ENCODE measurements at places on chromosomes 7 and 10.

- DNase-seq, result no peak
Measured at GRCh38 chr10:120949609-120950031, 98.5 kb downstream of the WDR11 start.

GRCh38 chr10:31578951-31579350 is 259.9 kb downstream of the ZEB1 start:
- no peak for DNase-seq

DNA sequence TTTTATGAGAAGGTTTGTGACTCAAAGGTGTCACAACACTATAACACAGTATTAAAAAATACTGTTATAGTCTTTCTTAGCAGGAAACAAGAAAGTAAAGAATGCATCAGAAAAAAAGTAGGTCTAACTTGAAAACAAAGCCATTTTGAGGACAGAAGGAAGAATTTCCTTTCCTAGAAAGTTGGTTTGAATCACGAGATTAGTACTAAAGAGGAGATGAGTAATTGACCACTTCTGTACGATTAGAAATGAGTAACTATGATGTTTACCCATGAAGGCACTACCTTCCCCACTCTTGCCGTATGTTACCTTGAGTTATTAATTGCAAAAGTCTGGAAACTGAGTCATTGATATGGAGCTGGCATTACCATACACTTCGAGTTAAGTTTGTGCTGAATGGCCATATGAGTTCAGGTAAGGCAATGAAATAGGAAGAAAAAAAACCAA is 65.2 kb downstream of the FAM185A start:
- no peak for DNase-seq

- DNase-seq, result no peak
Measured at GRCh38 chr10:112335868-112336265, 38.0 kb upstream of the ACSL5 start.

GRCh38 chr7:46551603-46552002 is 630.5 kb upstream of the IGFBP3 start:
- no peak for DNase-seq

GRCh38 chr10:17368708-17369272 is 85.6 kb downstream of the ST8SIA6 start:
- DNase-seq, result no peak

DNA sequence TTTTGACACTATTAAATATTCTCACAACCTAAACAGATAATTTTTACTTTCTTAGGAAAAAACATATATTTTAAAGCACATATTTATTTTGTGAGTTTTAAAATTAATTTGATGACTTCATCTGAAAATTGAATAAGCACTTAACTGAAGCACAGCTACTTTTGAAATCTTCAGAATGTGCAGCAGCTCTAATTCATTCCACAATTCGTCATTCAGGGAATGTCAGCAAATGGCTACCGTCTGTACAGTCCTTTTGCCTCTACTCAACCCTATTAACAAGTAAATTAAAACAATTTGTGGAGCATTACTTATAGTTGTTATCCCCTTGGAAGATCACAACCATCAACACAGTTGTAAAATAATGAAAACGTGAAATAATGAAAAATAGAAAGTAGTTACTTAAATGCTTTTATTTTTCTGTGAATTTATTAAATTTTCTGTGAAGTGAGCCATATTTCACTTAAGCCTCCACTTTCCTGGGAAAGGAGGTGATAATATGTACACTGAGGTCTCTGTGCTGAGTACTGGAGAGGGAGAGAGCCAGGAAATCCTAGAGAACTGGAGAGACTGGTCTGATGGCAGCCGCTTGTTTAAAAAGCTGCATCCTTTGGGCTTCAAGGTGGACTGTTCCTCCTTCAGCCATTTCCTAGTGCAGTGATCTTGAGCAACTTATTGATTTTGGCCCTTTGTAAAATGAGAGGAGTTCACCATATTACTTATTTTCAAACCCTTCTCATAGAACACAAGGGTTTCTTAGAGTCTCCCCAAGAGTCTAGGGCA is 70.6 kb downstream of the REEP3 start:
- DNase-seq, result no peak

- no peak for DNase-seq
Measured at GRCh38 chr7:56007167-56007652, 42.8 kb downstream of the NIPSNAP2 start.

GRCh38 chr10:97850446-97850845 is 803 bp downstream of the GOLGA7B start:
- DNase-seq, result no peak

DNA sequence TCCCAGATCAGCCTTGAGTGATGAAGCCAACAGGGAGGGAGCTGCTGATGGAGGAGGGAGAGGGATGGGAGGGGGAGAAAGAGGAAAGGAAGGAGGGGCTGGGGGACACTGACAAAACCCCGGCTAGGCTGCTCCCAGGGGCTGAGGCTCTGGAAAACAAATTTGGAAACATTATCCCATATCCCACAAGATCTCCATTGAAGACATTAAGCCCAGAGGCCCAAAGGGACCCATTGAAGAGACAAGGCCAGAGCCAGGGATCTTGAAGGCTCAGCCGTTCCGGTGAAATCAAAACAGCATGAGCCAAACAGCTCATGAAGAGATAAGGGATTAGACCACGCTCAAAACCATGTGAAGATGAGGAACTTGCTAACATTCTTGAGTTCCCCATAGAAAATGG is 184.3 kb upstream of the ITGB1 start:
- no peak for DNase-seq

DNA sequence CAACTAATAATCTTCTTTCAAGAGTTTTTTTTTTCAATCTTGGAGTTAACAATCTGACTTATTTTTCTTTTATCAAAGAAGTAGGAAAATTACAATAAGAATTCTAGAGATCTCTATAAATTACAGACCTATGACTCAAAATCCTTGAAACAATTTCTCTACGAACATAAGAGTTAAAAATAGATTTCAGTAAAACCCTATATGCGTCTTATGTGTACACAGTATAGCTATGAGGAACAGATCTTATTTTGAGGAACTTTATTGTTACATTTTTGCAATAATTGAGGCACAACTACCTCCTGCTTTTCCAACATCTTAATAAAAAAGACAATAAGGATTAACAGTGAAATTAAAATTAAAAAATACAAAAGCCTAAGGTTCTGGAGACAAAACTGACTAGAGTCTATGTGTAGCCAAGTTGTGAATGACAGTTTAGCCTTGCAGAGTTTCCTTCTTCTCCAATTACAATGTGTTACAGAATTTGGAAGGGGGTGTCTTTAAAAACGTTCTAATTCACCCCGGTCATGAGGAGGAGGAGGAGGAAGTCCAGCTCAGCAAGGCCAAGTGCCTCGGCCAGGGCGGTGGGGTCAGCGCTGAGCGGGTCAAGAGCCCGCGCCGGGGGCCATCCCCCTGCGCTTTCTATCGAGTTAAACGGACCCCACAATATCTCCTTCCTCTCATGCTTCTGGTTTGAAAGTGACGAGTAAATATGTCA is 40.5 kb downstream of the AMZ1 start:
- DNase-seq, result no peak

DNA sequence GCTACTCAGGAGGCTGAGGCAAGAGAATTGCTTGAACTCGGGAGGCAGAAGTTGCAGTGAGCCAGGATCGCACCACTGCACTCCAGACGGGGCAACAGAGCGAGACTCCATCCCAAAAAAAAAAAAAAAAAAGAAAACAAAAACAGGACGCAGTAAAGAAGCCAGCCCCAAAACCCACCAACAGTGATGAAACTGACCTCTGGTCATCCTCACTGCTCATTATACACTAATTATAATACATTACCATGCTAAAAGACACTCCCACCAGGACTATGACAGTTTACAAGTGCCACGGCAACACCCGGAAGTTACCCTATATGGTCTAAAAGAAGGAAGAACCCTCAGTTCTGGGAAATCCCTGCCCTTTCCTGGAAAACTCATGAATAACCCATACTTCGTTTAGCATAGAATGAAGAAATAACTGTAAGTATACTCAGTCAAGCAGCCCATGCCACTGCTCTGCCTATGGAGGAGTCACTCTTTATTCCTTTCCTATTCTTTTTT is 40.0 kb upstream of the EIF4H start:
- DNase-seq, result no peak

GRCh38 chr10:34469446-34469845 is 345.6 kb downstream of the PARD3 start:
- DNase-seq, result no peak

- no peak for DNase-seq
Measured at GRCh38 chr7:149783386-149784250, 10.2 kb upstream of the ZNF467 start.

DNA sequence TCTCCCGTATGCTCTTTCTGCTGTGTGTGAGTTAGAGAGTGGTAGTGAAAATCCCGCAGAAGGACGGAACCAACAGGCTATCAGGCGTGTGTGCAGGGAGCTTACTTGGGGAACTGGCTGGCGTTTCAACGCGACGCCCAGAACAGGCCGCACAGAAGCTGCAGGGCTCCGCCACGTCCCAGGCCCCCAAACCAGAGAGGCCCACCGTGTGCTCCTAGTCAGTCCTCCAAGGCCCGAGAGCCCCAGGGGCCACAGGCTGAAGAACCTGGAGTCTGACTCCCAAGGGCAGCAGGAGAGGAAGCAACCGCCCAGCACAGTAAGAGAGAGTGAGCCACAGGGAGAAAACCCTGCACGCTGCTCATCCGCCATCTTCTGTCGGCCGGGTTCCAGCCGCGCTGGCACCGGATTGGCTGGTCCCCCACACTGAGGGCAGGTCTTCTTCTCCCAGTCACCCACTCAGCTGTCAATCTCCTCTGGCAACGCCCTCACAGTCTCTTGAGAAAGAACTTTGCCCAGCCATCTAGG is 730.6 kb upstream of the VSTM2A start:
- no peak for DNase-seq

DNA sequence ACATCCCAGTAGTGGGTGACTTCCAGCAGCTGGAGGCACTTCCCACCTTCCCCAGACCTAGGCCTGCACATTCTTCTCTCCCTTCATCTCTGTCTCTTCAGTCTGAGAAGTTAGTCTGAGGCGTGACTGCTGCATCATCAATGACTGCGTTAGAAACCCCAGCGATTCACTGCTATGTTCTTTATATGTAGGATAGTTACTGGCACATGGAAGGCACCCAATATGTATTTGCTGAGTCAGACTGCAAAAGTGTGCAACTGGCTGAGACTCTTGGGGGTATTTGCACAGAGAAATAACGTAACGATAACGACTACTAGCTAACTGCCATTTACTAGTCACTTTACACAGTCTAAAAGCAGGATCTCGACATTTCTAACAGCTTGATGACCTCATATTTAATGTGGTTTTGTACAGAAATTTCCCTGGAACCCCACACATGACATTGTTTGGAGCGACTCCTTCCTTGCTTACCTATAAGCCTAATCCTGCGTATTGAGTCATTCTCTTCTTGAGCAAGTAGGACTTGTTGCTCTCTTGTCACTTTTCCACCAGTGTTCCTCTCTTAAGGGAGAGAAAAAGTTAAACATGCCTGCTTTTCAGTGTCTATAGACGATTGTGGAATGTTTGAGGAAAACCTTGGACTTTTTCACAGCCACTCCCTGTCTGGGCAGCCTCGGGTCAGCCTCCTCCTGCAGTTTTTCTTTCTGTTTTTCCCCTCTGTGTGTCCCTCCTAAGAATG is 45.5 kb downstream of the THNSL1 start:
- DNase-seq, result no peak

DNA sequence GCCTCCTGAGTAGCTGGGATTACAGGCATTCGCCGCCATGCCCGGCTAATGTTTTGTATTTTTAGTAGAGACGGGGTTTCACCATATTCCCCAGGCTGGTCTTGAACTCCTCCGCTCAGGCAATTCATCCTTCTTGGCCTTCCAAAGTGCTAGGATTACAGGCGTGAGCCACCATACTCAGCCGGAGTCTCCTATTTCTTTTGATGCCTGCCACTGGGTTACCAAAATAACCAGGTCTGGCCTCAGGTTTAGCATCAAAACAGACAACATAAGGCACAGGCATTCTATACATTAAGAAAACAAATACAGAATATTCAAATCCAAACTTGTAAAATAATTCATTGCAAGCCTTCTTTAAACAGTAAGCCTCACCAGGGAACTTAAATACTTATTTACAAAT is 289.8 kb upstream of the IMMP2L start:
- no peak for DNase-seq

GRCh38 chr7:30914596-30914995 is 2.9 kb downstream of the AQP1 start:
- DNase-seq, result no peak

DNA sequence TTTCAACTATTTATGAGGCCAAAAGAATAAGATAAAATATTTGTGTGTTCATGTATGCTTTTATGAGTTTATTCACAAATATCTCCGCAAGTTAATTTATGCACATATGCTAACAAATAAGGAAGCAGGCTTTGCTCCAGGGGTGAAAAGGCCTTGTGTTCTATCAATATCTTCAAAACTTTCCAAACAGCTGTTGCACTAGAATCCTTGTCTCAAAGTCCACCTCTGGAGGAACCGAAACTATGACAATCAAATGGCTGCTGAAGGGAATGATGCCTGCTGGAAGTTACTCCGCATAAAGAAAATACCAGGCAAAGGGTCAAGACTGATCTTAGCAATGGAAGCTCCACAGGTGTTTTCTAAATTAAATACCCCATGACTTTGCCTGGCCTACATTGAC is 145.0 kb upstream of the GHITM start:
- DNase-seq, result no peak

- DNase-seq, result peak; percentile 58
Measured at GRCh38 chr7:45917658-45918057, 3.4 kb downstream of the IGFBP3 start.

GRCh38 chr7:99392046-99392445 is 16.4 kb downstream of the PDAP1 start:
- DNase-seq, result no peak

DNA sequence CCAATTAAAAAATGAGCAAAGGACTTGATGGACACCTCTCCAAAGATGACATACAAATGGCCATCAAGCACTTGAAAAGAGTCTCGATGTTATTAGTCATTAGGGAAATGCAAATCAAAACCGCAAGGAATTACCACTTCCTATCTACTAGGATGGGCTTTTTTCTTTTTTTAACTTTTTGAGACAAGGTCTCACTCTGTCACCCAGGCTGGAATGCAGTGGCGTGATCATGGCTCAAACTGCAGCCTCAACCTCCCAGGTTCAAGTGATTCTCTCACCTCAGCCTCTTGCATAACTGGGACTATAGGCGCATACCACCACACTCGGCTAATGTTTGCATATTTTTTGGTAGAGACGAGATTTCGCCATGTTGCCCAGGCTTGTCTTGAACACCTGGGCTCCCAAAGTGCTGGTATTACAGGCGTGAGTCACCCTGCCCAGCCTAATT is 13.6 kb downstream of the NKX1-2 start:
- no peak for DNase-seq

- DNase-seq, result no peak
Measured at GRCh38 chr7:112009081-112009480, 197.1 kb downstream of the DOCK4 start.

DNA sequence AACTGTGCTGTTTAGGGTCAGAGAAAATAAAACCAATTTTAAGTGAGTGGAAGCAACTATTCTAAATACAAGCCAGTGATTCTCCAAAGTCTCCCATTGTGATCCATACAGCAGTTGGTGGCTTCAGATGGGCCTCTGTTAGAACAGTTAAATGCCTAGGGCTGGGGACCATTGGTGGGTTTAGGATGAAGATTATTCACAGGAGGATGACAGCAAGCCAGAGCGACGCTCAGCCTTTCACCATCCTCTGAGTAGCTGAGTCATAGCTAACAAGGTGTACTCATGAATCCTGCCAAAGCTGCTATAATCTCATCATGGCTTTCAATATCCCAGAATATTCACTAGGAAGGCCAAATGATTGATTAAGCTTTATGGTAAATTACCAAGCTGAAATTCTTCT is 39.6 kb downstream of the STARD3NL start:
- no peak for DNase-seq

Measured in activated T-helper 1 cell treated with anti-CD3 and anti-CD28 coated beads, Interleukin-2, amount 50 U/mL, for 16 hours (primary cell).